Islet precursor cell (in vitro differentiated cells): ENCODE measurements at places on chromosomes 1 and 21.

DNA sequence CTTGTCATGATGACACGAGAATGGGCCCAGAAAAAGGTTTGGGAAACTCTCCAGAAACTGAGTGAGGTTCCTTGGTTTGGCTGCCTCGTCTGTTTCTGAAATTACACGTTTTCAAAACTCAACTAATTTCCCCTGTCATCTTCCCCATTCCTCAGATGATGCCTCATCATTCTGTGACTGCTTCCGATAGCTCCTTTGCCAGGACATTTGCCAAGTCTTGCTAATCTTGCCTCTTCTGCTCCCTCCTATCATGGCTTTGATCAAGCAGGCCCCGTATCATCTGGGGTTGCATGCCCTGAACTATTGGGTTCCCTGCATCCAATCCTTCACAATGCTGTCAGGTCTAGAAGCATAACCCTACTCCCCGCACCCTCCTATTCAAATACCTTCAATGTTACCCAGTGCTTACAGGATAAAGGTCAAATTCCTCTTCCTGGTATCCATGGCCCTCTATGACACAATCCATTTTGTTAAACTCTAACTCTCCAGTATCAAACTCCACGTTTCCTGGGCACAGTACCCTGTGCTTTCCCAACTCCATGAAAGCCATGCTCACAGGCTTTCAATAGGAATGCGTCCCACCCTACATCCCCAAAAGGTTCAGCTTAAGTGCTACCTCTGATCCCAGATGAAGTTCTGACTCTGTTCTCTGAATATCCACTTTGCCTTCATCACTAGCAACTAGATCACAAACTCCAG is 22.2 kb upstream of the TMEM200B start:
- DNase-seq: no peak

GRCh38 chr1:933603-933940 is 9.8 kb downstream of the SAMD11 start:
- no peak for DNase-seq

GRCh38 chr21:35150562-35151226 is 101.6 kb upstream of the RUNX1 start:
- DNase-seq: no peak

- DNase-seq: no peak
Measured at GRCh38 chr1:171426645-171427044, 58.7 kb upstream of the PRRC2C start.
